ENCODE measurements at places on chromosomes 16 and 17. TPM values are rescaled to one million over a fixed set of nuclear protein-coding genes. Genes with fewer than 3 reads are reported as not detected.

The RCVRN gene
- total RNA-seq, result not detected

The NOL11 gene
- total RNA-seq, result 97.2 TPM

DNA sequence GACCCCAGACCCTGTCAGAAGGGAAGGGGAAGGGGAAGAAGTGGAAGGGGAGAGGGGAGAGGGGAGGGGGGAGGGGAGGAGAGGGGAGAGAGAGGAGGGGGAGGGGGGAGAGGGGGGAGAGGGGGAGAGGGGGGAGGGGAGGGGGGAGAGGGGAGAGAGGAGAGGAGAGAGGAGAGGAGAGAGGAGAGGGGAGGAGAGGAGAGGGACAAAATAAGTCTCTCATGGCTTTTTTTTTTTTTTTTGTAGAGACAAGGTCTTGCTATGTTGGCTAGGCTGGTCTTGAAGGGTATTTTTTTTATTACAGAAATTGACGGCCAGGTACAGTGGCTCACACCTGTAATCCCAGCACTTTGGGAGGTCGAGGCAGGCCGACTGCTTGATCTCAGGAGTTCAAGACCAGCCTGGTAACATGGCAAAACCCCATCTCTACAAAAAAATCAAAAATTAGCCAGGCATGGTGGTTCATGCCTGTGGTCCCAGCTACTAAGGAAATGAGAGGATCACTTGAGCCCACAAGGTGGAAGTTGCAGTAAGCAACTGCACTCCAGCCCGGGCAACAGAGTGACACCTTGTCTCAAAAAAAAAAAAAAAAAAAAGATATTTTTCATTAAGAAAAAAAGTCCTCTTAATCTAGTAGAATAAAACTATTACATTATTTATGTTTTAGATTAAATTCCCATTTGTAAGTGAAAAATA lies 19.2 kb downstream of the AMFR start:
- no peaks in the 10 kb centered on the region for H3K4me1 ChIP-seq
- H3K4me3 ChIP-seq, result no peak overlapping the region
- no peak overlapping the region for H3K27ac ChIP-seq
- H3K36me3 ChIP-seq, result 0 out of 2 replicates have a peak, but pooled peaks cover 8% of the 10 kb centered on the region
- H3K27me3 ChIP-seq, result no peaks in the 10 kb centered on the region
- DNase-seq, result no peak

GRCh38 chr17:8004899-8005298 lies 2.5 kb downstream of the GUCY2D start:
- H3K27me3 ChIP-seq, result peaks cover 41% of the 10 kb centered on the region
- H3K4me3 ChIP-seq, result no peak overlapping the region
- no peaks in the 10 kb centered on the region for H3K36me3 ChIP-seq
- peaks cover 5% of the 10 kb centered on the region for H3K4me1 ChIP-seq
- no peak overlapping the region for H3K27ac ChIP-seq

GRCh38 chr16:3022684-3023414 lies 893 bp downstream of the HCFC1R1 start:
- peak overlapping the region; percentile 94 for H3K27ac ChIP-seq
- peak; percentile 53 for DNase-seq
- H3K36me3 ChIP-seq, result peaks cover 4% of the 10 kb centered on the region
- H3K27me3 ChIP-seq, result no peaks in the 10 kb centered on the region
- H3K4me3 ChIP-seq, result peak overlapping the region; percentile 39
- peaks cover 19% of the 10 kb centered on the region for H3K4me1 ChIP-seq

- peak within 1 kb of the TSS; percentile 55 for H3K27ac ChIP-seq
- H3K36me3 ChIP-seq, result peaks cover 15% of the 10 kb centered on the region
- H3K27me3 ChIP-seq, result no peaks in the 10 kb centered on the region
- H3K4me1 ChIP-seq, result 0 out of 2 replicates have a peak, but pooled peaks cover 2% of the 10 kb centered on the region
- peak; percentile 88 for DNase-seq
Observed at GRCh38 chr17:16353317-16354174, at the start of gene CENPV. Gene CENPV (minus strand): TSS chr17:16353469. CDS start chr17:16353436, 33 bp downstream.

DNA sequence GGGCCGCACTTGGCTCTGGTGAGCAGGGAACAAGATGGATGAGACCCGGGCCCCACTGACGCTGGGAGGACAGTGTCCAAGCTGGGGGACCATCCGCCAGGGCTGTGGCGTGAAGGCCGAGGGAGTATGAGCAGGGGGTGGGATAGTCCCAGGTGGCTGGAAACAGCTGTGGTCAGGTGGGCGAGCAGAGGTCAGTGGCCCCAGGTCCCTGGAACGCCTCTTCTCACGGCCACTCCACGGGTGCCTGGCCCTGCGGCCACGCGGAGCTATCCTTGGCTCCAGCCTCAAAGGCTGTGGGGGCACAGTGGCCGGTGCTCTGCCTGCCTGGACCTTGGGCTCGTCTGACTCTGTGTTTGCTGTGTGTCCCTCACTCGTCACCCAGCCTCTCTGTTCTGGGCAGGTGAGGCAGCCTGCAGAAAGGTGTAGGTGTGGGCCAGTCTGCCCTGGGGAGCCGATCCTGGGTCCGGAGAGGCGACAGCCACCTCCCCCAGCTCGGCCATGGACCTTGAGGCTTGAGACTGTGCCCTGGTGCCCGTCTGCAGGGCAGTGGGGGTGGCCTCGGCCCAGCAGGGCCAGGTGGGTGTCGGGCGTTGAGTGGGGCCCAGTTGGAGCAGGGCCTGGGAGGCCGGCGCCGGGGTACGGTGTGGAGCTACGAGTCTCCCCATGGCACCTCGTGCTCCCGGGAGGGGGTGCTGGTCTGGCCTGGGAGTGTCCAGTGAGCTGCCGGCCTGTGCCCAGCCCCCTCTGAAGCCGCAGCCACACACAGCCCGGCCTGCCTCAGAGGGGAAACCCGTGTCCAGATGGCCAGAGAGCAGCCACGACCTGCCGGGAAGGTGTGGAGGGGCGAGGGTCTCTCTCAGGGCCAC lies 10.0 kb downstream of the CACNA1H start:
- H3K4me1 ChIP-seq, result 0 out of 2 replicates have a peak, but pooled peaks cover 3% of the 10 kb centered on the region
- DNase-seq, result no peak
- no peaks in the 10 kb centered on the region for H3K27me3 ChIP-seq
- no peak overlapping the region for H3K4me3 ChIP-seq
- H3K27ac ChIP-seq, result no peak overlapping the region

- DNase-seq, result no peak
- no peak overlapping the region for H3K4me3 ChIP-seq
- H3K27ac ChIP-seq, result no peak overlapping the region
- H3K4me1 ChIP-seq, result peaks cover 3% of the 10 kb centered on the region
- no peaks in the 10 kb centered on the region for H3K36me3 ChIP-seq
- no peaks in the 10 kb centered on the region for H3K27me3 ChIP-seq
Observed at GRCh38 chr16:86854058-86854621, 275.8 kb downstream of the FOXL1 start.

The SLC13A5 gene
- 1.8 TPM for total RNA-seq

- H3K27ac ChIP-seq, result no peak overlapping the region
- H3K4me1 ChIP-seq, result no peaks in the 10 kb centered on the region
- H3K36me3 ChIP-seq, result 0 out of 2 replicates have a peak, but pooled peaks cover 1% of the 10 kb centered on the region
- H3K27me3 ChIP-seq, result no peaks in the 10 kb centered on the region
- H3K4me3 ChIP-seq, result no peak overlapping the region
Observed at GRCh38 chr16:70725024-70725911, 39.4 kb upstream of the MTSS2 start.

The CLEC18A gene
- 1.4 TPM for total RNA-seq

GRCh38 chr17:17711641-17712162 lies 30.4 kb downstream of the RAI1 start:
- H3K4me1 ChIP-seq, result peaks cover 40% of the 10 kb centered on the region
- no peak overlapping the region for H3K4me3 ChIP-seq
- H3K27me3 ChIP-seq, result peaks cover 65% of the 10 kb centered on the region
- no peak overlapping the region for H3K27ac ChIP-seq

The GRAP gene
- total RNA-seq, result 0.29 TPM

- peaks cover 11% of the 10 kb centered on the region for H3K4me1 ChIP-seq
- no peaks in the 10 kb centered on the region for H3K36me3 ChIP-seq
- no peaks in the 10 kb centered on the region for H3K27me3 ChIP-seq
- H3K27ac ChIP-seq, result no peak overlapping the region
- H3K4me3 ChIP-seq, result no peak overlapping the region
Observed at GRCh38 chr17:3529817-3530741, 27.5 kb downstream of the TRPV3 start.

The SCN4A gene
- total RNA-seq, result 6.6 TPM

- H3K36me3 ChIP-seq, result no peaks in the 10 kb centered on the region
- H3K27me3 ChIP-seq, result no peaks in the 10 kb centered on the region
- no peak overlapping the region for H3K27ac ChIP-seq
- DNase-seq, result no peak
- H3K4me1 ChIP-seq, result peaks cover 23% of the 10 kb centered on the region
Observed at GRCh38 chr16:17369421-17370222, 101.1 kb downstream of the XYLT1 start.

The ABHD15 gene
- 1.6 TPM for total RNA-seq

- no peaks in the 10 kb centered on the region for H3K27me3 ChIP-seq
- H3K4me3 ChIP-seq, result no peak overlapping the region
- H3K27ac ChIP-seq, result no peak overlapping the region
- H3K36me3 ChIP-seq, result no peaks in the 10 kb centered on the region
- DNase-seq, result no peak
Observed at GRCh38 chr16:13503960-13504635, 415.9 kb upstream of the ERCC4 start.

The MT1X gene
- 64.5 TPM for total RNA-seq

- peaks cover 32% of the 10 kb centered on the region for H3K4me1 ChIP-seq
- no peak overlapping the region for H3K4me3 ChIP-seq
- no peak overlapping the region for H3K27ac ChIP-seq
- H3K36me3 ChIP-seq, result no peaks in the 10 kb centered on the region
- no peak for DNase-seq
Observed at GRCh38 chr17:45227101-45227925, 5.6 kb downstream of the FMNL1 start.

The EARS2 gene
- total RNA-seq, result 47.8 TPM

GRCh38 chr16:50611332-50611934 lies 63.2 kb downstream of the NKD1 start:
- no peaks in the 10 kb centered on the region for H3K36me3 ChIP-seq
- no peak for DNase-seq
- no peak overlapping the region for H3K4me3 ChIP-seq
- no peak overlapping the region for H3K27ac ChIP-seq
- peaks cover 8% of the 10 kb centered on the region for H3K4me1 ChIP-seq
- H3K27me3 ChIP-seq, result peaks cover 1% of the 10 kb centered on the region

- peak overlapping the region; percentile 88 for H3K4me3 ChIP-seq
- DNase-seq, result no peak
- peaks cover 10% of the 10 kb centered on the region for H3K4me1 ChIP-seq
- peaks cover 12% of the 10 kb centered on the region for H3K36me3 ChIP-seq
- peak overlapping the region; percentile 58 for H3K27ac ChIP-seq
- H3K27me3 ChIP-seq, result no peaks in the 10 kb centered on the region
Observed at GRCh38 chr17:81682565-81683207, 911 bp downstream of the ARL16 start.

- no peak overlapping the region for H3K4me3 ChIP-seq
- H3K27me3 ChIP-seq, result no peaks in the 10 kb centered on the region
- no peak overlapping the region for H3K27ac ChIP-seq
- H3K4me1 ChIP-seq, result no peaks in the 10 kb centered on the region
- no peaks in the 10 kb centered on the region for H3K36me3 ChIP-seq
Observed at GRCh38 chr17:32771396-32771795, 105.5 kb downstream of the MYO1D start.

The AKAP1 gene
- total RNA-seq, result 110 TPM

The AOC2 gene
- total RNA-seq, result 4.0 TPM

GRCh38 chr17:20202141-20202621 lies 193.0 kb downstream of the SPECC1 start:
- no peak overlapping the region for H3K27ac ChIP-seq
- DNase-seq, result no peak
- H3K4me3 ChIP-seq, result no peak overlapping the region
- peaks cover 24% of the 10 kb centered on the region for H3K4me1 ChIP-seq
- H3K27me3 ChIP-seq, result no peaks in the 10 kb centered on the region

- H3K27me3 ChIP-seq, result no peaks in the 10 kb centered on the region
- no peak overlapping the region for H3K4me3 ChIP-seq
- no peak overlapping the region for H3K27ac ChIP-seq
- DNase-seq, result no peak
- H3K4me1 ChIP-seq, result no peaks in the 10 kb centered on the region
Observed at GRCh38 chr16:27270349-27270748, 1.8 kb upstream of the NSMCE1 start.

The AANAT gene
- not detected for total RNA-seq

- H3K4me3 ChIP-seq, result no peak overlapping the region
- no peaks in the 10 kb centered on the region for H3K36me3 ChIP-seq
- no peaks in the 10 kb centered on the region for H3K27me3 ChIP-seq
- H3K27ac ChIP-seq, result no peak overlapping the region
- no peaks in the 10 kb centered on the region for H3K4me1 ChIP-seq
Observed at GRCh38 chr17:73541111-73541510, 103.1 kb downstream of the SDK2 start.

The ATPAF2 gene
- total RNA-seq, result 22.9 TPM

The IL32 gene
- 2.7 TPM for total RNA-seq

GRCh38 chr17:8991514-8992285 lies 26.2 kb upstream of the PIK3R5 start:
- no peak for DNase-seq
- H3K27ac ChIP-seq, result no peak overlapping the region
- H3K36me3 ChIP-seq, result no peaks in the 10 kb centered on the region
- H3K4me3 ChIP-seq, result no peak overlapping the region

DNA sequence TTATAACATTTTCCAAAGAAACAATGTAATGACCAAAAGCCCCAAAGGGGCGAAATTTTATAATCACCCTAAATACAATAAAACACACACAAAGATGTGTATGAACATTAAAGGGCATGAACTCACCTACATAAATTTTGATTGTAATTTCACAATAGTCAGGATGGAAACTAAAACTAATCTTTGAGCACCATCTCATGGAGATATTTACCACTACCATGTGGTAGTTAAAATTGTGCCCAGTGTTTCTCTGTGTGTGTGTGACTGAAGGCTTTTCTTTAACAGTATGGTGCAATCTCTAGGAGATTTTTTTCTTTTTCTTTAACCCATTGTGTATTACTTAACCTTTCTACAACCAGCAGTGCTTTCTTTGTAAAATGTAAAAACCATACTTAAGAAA lies 19.7 kb upstream of the MEIOC start:
- no peak for DNase-seq
- no peak overlapping the region for H3K27ac ChIP-seq
- H3K4me1 ChIP-seq, result no peaks in the 10 kb centered on the region
- H3K36me3 ChIP-seq, result no peaks in the 10 kb centered on the region

Data from H1 (cell line).